AG08396 (cell line): ENCODE measurements at places on chromosomes 6 and 20.
A peak's percentile ranks its signal among the peaks of the same experiment; 100 is the strongest.

DNA sequence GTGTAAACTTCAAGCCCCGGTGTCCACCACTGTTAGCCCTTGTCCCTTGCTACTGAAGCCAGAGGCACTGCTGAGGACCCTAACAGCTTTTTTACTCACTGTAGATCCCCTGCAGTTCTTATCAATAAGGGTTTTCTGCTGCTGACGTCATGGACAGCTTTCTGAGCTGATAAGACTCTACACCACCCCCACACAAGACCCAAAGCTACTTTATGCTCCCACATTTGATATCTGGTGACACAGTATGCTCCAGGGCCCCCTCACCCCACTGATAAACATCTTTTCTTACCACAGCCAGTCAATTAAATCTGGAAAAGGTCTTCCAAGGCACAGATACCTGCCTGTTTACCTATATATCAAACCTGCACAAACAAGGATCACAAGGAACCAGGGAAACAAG lies 65.3 kb downstream of the NUS1 start:
- no peak for DNase-seq

DNA sequence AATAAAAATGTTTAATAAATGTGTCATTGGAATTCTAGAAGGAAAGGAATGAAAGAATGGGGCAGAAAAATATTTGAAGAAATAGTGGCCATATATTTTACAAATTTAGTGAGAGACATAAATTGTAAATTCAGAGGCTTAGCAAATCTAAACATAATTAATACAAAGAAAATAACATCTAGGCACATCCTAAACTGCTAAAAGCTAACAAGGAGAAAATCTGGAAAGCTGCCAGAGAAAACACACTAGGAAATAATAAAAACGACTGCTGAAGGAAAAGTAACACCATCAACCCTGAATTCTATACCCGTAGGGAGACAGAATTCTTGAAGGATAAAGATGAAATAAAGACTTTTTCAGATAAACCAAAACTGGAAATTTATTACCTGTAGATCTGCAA lies 23.8 kb downstream of the CYB5R4 start:
- DNase-seq: no peak

DNA sequence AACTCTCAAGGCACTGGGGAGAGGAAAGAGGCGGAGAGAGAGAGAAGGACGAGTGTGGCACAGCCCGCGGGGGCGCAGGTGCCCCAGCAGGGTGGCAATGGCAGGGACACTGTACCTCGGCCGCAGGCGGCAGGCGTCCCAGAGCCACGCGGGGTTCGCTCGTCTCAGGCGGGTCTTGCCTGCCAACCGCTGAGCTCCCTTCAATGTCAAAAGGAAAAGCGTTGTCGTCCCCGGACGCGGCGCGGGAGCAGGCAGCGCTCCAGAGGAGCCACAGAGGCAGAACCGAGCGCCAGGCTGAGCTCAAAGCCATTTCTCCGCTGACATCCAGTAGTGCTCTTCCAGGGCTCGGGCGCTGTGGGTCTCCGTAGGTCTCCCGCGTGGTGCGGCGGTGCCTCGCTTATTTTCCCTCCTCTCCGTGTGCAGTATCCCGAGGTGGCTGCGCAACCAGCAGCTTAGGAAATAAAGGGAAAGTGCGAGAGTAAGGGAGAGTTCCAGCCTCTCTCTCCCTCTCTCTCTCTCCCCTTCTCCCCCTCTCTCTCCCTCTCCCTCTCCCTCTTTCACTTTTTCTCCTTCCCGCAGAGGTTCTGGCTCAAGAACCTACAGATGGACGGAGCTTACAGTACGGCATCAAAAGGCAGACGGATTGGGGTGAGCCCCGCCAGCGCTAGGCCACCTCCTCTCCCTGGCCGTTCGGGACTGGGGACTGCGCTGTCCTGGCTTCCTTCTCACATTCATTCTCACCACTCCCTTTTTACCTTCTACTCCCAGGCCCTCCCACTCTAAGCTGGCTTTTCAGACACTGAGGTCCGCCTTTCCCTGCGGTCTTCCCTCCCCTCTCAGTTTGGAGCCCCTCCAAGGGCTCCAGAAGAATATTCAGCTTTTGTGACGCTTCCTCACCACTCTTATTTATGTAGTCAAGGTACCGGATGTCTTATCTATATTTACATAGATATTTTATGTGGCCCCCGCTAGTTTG lies at the start of gene LAMA4:
Gene LAMA4, minus strand, starts transcription at position 727 of the 976 bp plus-strand sequence. Its CDS starts 417 bp downstream, at position 310.
- DNase-seq: peak; percentile 62

GRCh38 chr6:40755046-40755681 lies 168.0 kb upstream of the LRFN2 start:
- peak; percentile 86 for DNase-seq

GRCh38 chr6:105909106-105909505 lies 177.0 kb upstream of the PRDM1 start:
- no peak for DNase-seq

GRCh38 chr6:134090591-134090990 lies 38.2 kb upstream of the SLC2A12 start:
- no peak for DNase-seq

- DNase-seq: no peak
Measured at GRCh38 chr6:2471472-2471871, 226.1 kb upstream of the GMDS start.

GRCh38 chr6:107819217-107819616 lies 4.9 kb downstream of the SCML4 start:
- DNase-seq: no peak

DNA sequence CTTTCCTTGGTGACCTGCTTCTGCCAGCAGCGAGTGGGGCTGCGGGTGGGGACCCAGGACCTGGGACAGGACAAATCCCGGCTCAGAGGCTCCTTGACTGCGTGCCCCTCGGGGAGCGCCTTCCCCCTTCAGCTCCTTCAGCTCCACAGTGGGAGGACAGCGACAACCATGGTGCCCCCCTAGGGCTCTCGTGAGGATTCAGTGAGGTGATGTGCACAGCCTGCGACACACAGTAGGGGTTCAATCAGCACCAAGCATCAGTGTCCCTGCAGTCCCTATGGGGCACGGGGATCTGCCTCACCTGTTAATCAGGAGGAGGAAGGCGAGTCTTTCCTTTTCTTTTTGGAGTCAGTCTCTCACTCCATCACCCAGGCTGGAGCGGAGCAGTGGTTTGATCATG lies 209.2 kb downstream of the PREX1 start:
- no peak for DNase-seq

DNA sequence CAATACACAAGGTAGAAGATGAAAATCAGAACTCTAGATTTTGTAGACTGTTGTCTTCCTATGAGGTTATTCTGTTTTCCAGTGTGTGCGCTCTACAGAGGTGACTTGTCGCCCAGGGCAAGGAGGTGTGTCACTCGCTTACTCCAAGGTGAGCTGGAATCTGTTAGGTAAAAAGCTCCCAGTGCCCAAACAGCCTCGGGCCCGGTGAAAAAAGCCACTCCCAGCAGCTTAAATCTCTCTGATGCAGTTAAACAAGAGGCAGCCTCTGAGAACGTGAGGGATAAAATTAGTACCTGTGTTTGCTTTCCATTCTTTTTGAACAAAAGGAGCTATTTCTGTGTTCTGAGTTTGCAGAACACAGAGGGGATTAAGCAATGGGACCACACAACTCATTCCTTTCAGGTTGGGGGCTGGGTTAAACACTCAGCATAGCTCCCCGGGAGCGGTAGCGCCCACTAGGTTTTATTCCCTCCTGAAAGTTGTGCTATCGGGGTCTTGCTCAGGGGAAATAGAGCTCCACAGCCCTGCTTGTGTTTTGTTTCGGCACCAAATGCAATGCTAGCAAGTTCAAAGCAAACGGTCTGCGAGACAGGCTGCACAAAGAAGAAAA lies 181.2 kb downstream of the FOXA2 start:
- DNase-seq: no peak

DNA sequence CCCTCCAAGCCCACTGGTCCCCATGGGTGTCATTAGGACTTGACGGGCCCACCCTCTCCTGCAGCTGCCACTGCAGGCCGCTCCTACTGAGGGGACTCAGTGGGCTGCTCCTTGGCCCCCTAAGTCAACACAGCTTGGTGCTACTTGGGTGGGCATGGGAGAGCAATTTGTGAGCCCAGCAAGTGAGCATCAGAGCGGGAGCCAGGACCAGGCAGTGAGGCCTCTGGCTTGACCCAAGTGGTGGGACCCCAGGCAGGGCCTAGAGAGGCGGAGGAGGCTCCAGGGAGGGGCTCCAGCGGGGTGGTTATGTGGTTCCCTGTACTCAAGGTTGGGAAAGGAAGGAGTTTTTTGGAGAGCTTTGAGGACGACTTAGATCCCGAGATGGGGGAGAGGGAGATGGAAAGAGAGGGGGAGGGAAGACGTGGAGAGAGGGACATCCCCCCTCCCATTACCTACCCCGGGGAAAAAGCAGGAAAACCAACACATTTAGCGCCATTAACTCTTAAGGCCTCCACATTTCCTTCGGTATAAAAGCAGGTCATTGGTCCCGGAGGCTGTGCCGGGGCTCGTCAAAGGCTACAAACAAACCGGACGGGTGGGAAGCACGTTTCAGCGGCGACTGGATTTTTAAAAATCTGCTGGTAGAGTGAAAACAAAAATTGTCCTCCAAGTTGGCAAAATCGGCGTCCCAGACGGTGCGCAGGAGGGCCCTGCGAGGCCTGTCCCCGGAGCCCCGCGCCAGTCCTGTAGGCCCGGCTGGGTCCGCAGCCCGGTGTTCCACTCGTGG lies 8.8 kb downstream of the FOXC1 start:
- no peak for DNase-seq

DNA sequence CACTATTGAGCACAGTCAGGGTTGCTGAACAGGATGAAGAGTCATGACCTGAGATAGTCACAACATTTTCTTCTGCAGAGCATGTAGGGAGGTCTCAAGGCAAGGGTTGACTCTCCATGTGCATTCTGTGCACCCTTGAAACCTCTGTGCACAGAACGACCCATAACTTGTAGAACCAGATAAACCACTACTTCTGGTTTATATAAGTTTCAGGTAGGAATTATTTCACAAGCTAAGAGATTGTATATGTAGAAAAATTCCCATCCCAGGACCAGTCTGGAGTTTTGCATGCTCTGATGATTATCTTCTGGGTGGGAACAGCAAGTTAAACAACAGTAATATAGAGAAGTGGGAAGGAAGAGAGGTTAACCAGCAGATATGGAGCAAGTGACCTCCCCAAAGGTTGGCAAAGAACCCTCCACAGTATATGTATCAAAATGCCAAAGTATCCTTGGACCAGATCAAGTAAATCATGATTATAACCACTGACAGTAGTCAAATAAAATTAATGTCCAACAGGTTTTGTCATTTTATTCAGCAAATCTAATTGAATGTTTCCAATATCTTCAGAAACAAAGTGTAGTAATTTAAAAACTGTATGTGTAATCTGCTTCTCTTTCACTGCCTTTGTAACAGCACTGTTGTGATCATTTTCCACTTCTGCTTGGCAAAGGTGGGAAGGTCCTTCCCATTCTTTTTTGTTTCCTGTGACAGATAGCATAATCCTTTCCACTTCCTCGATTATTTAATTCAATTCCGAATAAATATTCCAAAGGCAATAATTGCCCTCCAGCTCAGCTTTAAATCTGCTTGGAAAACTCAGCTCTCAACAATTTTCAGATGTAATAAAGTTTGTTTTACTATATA lies 104.4 kb downstream of the SYNE1 start:
- DNase-seq: no peak

- DNase-seq: no peak
Measured at GRCh38 chr6:24484657-24485323, 4.6 kb downstream of the GPLD1 start.

- DNase-seq: no peak
Measured at GRCh38 chr20:5735845-5736510, 14.2 kb upstream of the SHLD1 start.

GRCh38 chr20:50247196-50248094 lies 56.8 kb downstream of the CEBPB start:
- DNase-seq: no peak

DNA sequence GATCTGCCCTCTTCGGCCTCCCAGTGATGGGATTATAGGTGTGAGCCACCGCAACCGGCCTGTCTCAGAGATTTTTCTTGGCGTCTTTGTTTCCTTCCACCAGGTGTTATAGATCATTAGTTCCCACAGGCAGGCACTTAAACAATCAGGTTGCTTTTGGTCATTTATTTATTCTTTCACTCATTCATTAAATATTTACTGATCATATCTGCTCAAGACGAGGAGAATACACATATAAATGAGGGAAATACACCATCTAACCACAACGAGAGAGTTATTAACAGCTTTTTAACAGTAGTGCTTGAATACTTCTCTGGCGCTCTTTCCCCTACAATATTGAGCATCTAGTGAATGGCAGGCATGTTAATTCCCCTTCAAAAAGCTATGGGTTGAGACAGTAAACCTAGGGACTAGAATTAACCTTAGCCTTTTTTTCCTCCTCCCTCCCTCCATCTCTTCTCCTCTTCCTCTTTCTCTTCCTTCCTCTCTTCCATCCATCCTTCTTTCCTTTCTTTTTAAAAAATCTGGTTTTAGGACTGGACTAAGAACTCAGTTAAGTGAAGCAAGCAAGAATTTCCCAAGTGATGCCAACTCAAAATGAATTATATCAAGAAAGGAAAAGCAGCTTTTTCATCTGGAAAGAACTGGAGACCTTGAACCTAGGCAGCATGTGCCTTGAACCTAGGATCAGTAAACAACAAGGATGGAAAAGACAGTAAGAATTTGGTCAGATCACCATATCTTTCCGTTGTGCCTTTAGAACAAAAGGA lies 41.1 kb upstream of the RFPL4B start:
- DNase-seq: no peak

DNA sequence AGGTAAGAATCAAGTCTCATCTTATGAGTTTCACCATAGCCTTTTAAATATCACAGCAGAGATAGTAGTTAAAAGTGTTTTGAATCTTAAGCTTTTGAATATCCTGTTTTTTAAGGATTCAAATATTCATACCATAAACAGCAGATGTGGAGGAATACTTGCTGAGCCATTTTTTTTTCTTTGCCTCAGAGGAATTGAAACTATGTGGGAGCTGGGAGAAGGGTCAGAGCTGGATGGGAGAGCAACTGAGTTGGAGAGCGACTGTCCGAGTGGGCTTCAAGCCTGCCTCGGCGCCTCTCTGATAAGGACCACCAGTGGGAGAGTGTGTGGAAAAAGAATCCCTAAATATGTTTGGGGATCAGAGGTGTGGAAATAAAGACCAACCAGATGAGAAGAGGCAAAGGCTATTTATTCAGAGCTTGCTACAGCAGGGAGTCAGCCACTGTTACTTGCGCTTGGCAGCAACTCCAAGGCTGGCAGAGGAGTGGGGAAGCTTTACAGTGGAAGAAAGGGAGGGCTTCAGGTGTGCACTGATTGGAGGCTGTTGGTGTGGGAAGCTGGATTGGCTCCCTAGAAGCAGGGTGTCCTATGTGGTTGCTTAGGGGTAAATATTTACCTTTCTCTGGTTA lies 34.3 kb upstream of the MCUR1 start:
- peak; percentile 30 for DNase-seq

GRCh38 chr6:108966251-108966650 lies 118.0 kb downstream of the ARMC2 start:
- no peak for DNase-seq

- DNase-seq: no peak
Measured at GRCh38 chr6:40171343-40171742, 237.1 kb upstream of the MOCS1 start.

DNA sequence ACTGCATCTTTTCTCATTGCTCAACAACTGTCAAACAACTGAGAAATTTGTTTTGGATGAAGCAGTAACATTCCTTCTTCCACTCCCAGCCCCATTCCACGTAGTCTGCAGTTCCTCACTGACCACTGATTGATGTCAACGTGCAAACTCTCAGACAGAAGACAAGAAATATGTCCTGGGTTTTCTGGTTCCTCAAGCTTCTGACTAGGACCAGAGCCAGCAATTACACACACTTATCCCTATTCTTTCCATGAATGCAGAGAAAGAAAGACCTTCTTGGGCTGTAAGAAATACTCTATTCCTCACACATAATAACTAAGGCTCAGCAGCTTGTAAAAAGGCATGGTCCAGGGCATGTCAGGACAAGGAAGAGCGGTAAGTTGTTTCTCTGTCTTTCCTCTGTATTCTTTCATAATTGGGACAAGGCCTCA lies 790.1 kb upstream of the SLC35B3 start:
- no peak for DNase-seq
